Cortex of kidney (tissue), 1 donor: ENCODE measurements at places on chromosomes 6 and 20.

GRCh38 chr6:104987218-104987617 is 30.3 kb downstream of the LIN28B start:
- DNase-seq = no peak

GRCh38 chr6:89834884-89835792 is 5.5 kb downstream of the CASP8AP2 start:
- no peak for DNase-seq

- DNase-seq = no peak
These were observed 24.6 kb upstream of the SERPINB1 start for GRCh38 chr6:2866171-2866846.

DNA sequence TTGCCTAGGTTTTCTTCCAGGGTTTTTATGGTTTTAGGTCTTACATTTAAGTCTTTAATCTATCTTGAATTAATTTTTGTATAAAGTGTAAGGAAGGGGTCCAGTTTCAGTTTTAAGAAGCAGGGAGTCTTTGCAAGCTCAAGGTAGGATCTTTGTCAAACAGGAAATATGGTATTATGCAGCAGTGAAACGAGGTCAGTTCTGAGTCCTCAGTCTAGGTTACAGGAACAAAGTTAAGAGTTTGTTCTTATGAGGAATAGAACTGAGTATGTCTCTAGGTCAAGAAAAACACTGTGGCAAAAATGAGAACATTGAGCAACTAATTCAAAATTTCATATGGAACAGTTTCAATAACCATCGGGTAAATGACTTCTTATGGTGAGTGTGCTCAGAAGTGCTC is 63.6 kb downstream of the GCLC start:
- no peak for DNase-seq

- DNase-seq = no peak
These were observed 644.3 kb downstream of the KIF16B start for GRCh38 chr20:15928946-15929345.

DNA sequence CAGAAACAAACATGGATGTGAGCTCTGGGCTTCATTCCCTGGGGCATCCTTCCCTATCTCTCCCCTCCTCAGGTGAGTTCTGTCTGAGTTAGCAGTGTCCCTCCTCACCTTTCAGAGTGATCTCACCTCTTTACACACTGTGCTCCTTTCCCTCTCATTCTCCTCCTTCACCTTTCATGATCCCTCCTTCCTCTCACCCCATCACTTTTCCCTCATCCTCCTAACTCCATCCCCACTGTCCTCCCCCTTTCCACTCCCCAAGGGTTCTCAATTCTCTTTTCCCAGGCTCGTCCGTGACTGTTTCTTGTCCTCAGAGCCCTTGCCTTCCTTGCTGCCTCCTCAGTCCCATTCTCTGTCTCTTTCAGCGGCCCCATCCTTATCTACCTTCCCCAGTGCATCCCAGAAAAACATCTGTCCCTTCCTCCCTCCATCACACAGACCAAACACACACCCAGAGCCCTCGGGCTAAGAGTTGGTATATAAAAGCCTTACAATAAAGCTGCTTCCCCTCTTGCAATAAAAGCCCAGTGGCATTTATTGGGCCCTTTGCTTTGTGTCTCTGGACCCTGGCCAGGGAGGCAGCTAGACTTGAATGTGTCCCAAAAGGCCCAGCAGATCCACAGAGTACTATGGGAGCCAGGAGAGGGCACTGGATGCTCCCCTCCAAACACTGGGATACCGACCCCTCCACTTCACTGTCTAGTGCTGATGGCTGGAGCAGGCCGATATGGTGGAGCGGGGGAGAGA is 1.9 kb downstream of the RNF39 start:
- DNase-seq = no peak

- no peak for DNase-seq
These were observed 684.0 kb upstream of the MANEA start for GRCh38 chr6:94893327-94893726.

GRCh38 chr6:89862273-89862672 is 32.0 kb upstream of the GJA10 start:
- DNase-seq = no peak

GRCh38 chr6:22764496-22764895 is 195.1 kb downstream of the HDGFL1 start:
- no peak for DNase-seq

DNA sequence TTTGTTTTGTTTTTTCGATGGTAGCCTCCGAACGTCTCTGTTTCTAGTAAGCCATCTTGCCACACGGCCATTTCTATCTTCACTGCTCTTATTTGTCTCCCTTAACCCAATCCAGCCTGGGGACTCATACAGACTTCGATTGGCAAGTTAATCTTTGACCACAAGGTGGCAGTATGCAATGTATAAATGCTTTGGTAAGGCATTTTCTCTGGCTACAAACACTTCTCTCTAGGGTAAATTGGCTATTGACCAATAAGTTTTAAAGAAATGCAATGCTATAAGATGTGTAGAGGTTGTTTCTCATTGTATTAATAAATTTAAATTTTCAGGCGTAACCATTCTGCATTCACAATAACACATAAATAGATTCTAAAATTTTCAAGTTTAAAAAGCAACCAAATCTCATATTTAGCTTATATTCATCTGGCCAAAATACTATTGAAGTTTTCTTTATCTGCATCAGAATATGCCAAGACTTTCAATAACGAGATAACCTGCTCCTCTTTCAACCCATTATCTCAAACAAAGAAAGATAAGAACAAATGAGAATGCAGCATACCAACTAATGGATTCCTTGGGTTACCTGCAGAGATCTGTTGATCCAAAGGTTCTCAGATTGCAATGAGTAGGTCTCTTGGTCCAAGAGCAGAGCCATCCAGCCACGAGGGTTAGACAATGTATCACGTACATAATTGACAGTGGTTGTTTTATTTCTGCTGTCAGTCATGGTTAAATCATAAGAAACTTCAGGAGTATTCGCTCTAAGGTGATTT is 231.9 kb downstream of the PKHD1 start:
- no peak for DNase-seq

DNA sequence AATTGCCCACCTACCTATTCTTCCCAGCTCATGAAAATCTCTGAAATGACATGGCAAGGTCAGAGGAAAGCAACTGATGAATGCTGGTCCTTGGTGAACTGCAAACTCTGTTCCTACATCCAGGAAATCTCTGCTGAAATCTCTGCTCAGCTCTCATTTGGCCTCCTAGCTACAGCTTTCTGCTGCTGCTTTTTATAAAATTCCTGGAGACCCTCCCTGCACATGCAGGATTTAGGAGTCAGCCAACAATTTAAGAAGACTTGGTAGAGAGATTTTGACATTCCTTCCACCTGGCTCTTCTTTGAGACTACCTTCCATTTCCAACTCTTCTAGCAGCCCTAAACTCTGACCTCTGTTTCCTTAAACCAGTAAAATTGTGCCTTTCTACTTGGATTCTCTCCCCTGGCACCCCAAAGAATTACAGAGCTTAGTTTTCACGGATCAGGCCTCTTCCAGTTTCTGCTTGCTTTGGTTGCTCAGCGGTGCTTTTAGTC is 55.5 kb downstream of the PDE7B start:
- no peak for DNase-seq

- no peak for DNase-seq
These were observed 30.7 kb downstream of the CARMIL1 start for GRCh38 chr6:25309886-25310285.

GRCh38 chr6:139390447-139390846 is 16.0 kb upstream of the CITED2 start:
- no peak for DNase-seq

DNA sequence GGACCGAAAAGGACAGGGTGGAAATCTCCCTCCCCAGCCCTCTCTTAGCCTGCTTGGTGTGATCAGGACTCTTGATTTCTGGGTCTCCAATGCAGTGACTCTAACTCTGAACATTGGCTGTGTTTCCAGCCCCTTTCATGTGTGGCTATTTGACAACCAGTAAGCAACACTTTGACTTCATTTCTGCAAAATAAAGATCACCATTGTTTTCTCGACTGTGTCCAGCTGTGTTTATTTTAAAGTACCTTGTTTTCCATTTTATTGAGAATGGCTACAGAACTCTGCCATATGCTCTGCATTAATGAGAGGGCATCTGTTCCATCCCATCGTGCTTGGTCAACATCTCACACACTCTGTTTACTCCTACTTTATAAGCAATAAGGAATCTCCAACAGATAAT is 60.9 kb upstream of the TAGAP start:
- no peak for DNase-seq

- DNase-seq = no peak
These were observed 36.3 kb downstream of the RNF144B start for GRCh38 chr6:18423426-18423825.

- DNase-seq = no peak
These were observed 11.0 kb upstream of the IRF4 start for GRCh38 chr6:380234-381218.

DNA sequence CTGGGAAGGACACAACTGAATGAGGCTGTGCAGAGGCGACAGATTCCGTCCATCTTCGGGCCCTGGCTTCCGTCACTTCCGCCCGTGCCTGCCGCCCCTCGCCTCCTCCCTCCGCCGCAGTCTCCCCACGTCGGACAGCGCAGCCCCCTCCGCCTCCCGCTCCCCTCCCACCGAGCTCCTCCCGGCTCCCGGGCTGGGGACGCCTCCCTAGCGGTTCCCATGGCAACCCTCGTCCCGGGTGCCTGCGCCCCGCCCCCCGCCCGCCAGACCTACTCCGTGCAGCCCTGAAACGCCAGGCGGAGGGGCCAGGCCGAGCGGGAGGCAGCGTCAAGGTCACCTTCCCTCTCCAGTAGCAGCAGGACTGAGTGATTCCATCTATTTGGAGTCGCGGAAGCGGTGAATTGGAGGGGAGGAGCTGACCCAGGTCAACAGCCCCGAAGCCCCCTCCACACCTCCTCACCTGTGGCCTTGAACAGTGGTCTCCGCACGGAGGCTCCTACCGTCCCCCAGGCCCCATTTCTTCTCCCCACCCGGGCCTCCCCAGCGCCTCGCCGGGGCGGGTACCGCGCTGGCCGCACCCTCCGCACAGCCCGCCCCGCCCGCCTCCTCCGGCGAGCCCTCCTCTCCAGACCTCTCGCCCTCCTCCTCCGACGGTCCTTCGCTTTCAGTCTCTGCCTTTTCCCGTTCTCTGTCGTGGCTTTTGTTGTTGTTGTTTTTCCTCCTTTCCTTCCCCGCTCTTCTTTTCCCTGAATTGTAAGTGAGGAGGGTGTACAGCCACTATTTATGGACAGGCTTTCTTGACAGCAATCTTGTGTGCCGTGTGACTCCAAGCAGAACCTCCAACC is 951 bp downstream of the NRSN2 start:
- peak; percentile 82 for DNase-seq

DNA sequence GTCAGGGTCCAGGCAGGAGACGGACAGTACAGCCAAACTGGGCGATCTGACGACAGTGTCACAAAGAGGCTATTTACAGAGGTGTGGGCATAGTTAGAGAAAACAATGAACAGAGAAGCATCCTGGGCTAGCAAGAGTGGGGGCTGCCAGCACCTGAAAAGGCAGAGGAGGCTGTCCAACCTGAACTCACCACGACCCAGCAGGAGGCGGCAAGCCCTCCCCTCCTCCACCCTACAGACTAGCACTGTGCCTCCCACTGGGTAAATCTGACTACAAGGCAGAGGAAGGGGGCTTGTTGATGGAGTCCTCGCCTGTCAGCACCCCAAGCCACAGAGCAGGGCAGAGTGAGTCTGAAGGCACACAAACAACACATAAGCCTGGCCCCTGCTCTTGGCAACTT is 52.8 kb upstream of the CDYL start:
- DNase-seq = no peak

GRCh38 chr6:145428706-145429105 is 306.6 kb downstream of the EPM2A start:
- DNase-seq = no peak

DNA sequence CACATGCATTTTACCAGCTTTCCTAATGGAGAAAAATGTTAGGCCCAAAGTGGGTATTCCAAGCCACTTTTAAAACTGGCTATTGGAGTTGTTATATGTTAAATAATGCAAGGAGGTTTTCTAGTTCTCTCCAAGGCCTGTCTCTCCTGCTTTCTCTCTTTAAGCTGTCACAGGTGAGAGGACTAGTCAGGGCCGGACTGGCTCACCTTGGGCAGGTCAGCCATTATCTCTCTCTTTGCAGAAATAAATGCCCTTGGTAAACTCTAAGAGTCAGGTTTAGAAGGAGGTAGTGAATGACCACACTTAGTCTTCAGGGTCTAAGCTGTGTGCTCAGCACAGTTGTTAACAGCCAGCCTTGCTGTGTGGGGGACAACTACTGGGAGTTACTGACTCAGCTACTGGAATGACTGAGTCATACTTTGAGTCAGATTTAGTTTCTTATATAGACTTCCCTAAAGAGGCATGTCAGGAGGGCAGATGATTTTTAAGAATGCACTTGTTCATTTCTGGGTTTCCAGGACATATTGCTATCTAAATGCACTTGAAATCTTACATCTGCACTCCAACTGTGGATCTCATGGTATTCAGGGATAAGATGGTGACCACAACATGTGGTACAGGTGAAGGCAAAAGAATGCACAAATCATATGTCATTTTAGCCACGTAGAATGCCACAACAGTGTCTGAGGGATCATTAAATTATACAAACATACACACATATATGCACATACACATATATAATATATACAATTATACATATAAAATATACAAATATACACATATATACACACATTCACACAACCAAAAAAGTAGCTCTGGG is 719.4 kb downstream of the EPM2A start:
- no peak for DNase-seq

DNA sequence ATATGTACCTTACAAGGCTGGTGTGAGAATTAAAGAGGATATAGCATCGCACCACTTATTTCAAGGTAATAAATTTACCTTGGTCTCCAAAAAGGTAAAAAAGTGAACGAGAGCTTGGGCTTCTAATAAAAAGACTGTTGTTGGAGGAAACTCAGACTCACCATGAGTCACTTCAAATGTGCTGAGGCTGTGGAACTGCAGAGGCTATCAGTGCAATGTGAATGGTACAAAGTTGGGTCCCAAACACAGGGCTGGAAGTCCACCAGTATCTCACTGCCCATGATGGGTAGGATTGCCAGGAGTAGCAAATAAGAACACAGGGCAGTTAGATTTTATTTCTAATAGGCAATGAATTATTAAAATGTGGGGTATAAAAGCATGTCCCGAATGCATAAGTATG is 200.6 kb downstream of the MAFB start:
- no peak for DNase-seq

GRCh38 chr6:5680095-5680494 is 326.6 kb downstream of the NRN1 start:
- no peak for DNase-seq

DNA sequence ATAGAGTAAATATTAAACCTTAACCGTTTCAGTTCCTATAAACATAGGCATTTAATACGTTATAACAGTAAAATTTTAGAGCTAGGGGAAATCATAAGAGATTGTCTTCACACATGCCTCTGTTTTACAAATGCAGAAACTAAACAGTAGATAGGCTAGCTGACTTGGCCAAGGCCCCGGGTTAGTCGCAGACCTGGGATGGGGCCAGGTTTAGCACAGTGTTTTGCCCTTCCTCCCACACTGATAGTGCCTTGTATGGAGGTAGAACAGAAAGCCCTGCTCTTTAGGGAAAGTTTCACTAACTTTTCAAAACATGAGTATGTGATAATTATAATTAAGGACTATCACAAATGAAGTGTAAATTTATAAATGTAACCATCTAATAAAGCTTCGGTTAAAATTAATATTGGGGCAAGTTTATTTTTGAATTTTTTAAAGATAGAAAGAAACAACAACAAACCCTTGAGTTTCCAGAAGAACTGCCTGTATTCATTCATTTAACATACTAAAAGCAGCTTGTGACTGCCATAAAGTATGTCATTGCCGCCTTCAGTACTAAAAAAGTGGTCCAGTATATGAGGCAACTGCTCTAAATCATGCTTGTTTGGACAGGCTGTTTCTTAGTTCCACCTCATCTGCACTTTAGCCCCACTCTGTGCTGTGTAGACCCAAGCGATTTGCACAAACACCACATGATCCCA is 62.5 kb upstream of the LOC128125822 start:
- DNase-seq = no peak

GRCh38 chr6:44576132-44576631 is 188.7 kb downstream of the CDC5L start:
- DNase-seq = no peak
